Activated CD4-positive, alpha-beta T cell treated with anti-CD3 and anti-CD28 coated beads for 24 hours (primary cell): ENCODE measurements at places on chromosomes 11 and 22.

DNA sequence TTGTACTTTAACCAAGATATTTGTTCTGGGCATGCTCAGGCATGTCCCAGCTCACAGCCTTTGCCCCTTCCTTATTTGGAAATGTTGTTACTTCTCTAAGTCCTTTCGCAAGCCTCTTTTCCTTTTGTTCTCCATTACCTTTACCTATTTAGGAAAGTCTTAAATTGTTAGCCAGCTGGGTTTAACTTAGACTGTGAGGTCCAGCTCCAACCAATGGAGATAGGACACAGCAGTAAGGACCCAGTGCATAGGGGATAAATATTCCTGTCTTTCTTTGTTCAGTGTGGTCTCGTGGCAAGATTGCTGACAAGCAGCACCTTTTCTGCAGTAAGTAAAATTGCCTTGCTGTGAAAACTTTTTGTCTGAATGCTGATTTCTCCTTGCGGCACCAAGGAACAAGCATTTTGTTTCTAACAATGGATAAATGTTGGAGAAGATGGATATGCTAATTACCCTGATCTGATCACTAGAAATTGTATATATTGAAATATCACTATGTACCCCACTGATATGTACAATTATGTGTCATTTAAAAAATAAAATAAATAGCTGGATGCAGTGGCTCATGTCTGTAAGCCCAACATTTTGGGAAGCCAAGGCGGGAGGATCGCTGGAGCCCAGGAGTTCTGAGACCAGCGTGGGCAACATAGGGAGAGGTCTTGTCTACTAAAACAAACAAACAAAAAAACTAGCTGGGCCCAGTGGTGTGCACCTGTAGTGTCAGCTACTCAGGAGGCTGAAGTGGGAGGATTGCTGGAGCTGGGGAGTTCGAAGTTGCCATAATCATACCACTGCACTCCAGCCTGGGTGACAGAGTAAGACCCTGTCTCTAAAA is 31.9 kb upstream of the FTH1 start:
- DNase-seq: no peak

DNA sequence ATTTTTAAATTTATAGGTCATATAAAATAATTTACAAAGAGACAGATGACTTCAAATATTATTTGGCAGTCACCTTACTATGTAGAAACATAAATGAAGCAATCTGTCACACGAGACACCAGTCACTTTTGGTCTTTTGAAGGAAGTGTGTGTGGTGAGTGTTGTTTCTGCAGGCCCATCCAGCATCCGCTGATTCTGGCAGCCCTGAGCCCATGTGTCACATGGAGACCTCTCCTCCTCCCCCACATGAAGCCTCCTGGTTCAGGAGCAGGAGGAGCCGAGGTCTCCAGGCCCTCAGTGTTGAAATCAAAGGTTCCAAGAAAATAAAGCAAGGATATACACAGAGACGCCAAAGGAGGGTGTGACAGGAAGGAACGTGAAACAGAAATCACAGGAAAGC is 60.1 kb downstream of the ARFGAP3 start:
- DNase-seq: no peak

DNA sequence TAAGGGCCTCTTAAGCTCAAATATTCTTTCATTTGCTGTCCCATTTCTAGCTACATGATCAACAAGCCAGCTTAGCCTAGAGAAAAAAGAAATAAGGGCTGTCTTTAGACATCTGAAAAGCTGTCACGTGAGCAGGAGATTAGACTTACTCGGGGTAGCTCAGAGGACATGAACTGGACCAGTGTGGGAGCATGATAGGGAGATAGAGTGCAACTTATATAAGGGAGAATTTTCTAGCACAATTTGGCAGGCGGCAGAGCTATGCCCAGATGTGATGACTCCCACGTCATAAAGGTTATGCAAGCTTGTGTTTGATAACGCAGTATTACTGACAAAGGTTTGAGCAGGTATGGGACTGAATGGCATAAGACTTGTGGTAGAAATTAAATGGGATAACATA is 28.2 kb upstream of the TPBGL start:
- DNase-seq: no peak

DNA sequence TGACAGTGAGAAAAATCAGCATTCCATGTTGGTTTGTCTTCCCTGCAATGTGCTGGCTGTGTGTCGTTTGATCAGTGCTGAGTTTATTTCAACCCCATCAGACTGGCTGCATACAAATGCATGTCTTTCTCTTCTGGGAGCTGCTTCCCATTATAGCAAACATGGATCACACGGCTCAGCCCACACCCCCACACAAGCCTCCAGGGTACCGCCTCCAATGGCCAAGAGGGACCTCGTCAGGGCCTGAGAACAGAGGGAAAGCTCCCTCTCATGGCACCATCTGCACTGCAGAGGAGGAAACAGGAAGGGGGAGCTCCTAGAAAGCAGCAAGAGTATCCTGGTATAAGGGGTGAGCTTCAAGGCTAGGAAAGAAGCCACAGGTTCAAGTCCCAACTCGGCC is 214.2 kb downstream of the LARGE1 start:
- DNase-seq: no peak

- no peak for DNase-seq
Observed at GRCh38 chr11:119352857-119353260, 6.4 kb upstream of the MFRP start.

- no peak for DNase-seq
Observed at GRCh38 chr11:75734491-75735180, 17.0 kb downstream of the MOGAT2 start.

DNA sequence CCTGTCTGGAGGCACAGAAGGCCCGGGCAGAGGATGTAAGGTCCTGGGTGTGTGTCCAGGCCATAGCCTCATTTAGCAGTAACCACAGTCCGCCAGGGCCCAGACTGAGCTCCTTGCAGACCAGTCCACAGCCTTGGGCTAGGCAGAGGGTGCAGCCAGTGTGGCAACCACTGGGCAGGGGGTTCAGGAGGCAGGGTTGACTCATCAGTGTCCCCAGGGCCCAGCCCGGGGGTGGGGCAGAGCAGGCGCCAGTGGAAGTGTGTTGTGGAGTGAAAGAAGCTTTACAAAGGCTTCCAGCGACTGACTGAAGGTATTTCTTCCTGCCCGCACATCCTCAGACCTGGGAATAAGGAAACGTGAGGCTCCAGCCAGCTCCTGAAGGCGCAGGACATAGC is 27.7 kb upstream of the WNT11 start:
- DNase-seq: no peak

- DNase-seq: no peak
Observed at GRCh38 chr11:11981840-11982239, 26.6 kb downstream of the DKK3 start.

- DNase-seq: no peak
Observed at GRCh38 chr11:67165623-67166022, 46.6 kb downstream of the KDM2A start.

- no peak for DNase-seq
Observed at GRCh38 chr11:103051151-103051801, 40.7 kb downstream of the DCUN1D5 start.

DNA sequence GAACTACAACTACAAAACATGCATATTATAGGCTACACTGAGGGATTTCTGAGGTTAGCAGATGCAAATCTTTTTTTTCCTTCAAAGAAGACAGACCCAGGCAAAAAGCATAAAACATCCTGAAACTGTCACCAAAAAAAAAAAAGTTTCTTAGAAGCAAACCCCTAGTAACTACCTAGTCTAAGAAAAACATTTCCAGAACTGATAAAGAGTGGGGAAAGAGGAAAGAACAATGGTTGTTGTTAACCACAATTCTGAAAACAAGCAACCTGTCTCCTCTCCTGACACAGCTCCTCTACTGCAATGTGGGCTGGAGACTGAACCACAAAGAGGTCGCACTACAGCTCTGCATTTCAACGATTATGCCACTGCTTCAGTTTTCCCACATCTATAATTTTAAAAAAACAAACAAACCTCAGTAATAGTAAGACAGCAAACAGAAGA is 15.0 kb downstream of the DENND5A start:
- no peak for DNase-seq

- DNase-seq: peak; percentile 77
Observed at GRCh38 chr22:45240810-45241631, at the start of gene KIAA0930. TSS of gene KIAA0930 (minus strand) at chr22:45240894. CDS start at chr22:45240703, 191 bp downstream.

DNA sequence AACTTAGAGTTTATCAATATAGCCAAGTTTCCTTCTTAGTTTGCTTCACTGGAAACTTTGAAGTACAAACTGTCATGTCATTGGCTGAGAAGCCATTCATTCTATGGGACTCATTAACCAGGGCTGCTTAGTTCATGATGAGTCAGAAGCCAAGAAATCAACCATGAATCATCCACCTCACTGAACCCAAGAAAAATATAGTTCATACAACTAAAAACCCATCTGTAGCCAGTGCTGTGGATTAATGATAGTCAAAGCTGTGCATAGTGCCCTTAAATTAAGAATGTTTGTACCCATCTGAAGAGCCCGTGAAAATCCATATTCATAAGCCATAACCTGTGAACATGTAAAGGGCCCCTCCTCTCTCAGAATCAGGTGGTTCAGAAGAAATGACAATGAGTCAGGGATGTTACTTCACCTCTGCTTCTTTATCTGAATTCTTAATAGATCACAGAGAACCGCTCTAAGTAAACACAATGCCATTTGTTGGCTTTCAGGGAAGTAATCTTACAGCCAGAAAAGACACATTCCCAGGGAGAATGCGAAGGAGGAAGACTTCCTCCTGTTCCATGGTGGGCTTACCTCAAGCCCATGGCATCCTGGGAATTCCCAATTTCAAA is 25.4 kb downstream of the MMP20 start:
- peak; percentile 19 for DNase-seq

DNA sequence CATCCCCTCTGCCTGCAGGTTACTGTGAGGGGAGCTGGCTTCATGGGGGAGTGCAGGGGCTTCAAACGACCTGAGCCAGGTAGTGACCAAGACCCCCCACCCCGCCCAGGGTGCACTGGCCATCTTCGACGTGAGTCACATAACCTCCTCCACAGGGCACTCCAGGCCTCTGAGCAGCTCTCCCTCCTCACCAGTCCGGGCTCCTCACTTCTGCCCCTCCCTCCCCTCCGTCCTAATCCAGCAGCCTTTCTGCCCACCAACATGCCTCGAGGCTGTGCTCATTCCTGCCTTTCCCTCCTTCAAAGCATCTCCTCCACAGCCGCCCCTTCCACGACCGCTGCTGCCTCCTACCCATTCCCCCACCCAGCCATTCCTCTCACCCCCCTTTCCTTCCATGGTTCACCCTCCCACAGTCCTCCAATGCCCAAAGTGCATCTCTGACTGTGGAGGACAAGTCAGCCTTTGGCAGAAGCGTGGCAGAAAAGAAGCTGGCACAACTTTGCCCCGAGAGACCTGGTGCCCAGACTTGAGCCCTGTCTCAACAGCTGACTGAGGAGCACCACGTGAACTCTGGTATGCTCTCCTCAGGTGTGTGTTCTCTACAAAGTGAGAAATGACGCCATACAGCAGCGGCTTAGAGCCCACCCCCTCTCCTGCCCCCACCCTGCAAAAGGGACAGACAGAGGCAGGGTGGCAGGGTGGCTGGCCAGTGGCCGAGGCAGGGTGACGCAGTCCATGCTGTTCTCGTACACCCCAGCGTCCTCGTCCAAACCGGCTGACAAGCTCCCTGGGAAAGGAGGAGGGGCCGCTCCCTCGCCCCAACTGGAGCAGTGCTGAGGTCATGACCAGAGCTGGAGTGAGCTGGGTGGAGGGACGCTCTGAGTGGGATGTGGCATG is 30.4 kb downstream of the OPCML start:
- DNase-seq: no peak

DNA sequence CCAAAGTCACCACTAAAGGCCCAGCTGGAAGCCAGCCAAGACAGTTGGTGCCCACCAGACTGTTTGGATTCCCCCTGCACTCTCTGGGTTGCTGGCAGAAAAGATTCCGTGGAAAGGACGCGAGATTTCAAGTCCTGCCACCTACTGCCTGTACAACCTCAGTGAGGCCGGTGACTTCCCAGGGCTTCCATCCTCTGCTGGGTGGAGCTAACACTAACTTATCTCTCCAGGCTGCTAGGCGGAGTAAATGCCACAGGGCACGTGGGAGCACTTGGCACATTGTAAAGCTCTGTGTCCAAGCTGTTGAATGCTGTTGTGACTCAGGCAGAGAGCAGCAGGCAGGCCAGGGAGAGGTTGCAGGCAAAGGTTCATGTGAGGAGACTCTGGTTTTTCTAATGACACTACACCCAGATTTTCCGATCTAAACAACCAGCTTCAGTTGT is 50.9 kb upstream of the CDON start:
- DNase-seq: no peak

DNA sequence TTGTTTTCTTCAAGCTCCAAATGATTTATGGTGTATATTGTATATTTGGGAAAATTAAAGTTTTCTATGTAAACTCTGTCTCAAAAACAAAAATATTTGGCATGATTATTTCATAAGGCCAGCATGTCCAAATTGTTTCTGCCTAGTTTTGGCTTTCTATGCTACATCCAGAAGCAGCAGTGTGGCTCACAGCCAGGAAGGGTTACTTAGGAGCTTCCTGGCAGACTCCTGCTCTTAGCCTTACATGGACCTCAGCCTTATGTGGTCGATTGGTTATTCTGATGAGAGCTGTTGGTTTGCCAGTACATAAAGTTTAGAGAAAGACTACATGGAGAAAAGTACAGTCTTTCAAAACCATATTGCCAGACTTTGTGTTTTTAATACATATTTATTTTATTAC is 297.7 kb upstream of the FAT3 start:
- no peak for DNase-seq

DNA sequence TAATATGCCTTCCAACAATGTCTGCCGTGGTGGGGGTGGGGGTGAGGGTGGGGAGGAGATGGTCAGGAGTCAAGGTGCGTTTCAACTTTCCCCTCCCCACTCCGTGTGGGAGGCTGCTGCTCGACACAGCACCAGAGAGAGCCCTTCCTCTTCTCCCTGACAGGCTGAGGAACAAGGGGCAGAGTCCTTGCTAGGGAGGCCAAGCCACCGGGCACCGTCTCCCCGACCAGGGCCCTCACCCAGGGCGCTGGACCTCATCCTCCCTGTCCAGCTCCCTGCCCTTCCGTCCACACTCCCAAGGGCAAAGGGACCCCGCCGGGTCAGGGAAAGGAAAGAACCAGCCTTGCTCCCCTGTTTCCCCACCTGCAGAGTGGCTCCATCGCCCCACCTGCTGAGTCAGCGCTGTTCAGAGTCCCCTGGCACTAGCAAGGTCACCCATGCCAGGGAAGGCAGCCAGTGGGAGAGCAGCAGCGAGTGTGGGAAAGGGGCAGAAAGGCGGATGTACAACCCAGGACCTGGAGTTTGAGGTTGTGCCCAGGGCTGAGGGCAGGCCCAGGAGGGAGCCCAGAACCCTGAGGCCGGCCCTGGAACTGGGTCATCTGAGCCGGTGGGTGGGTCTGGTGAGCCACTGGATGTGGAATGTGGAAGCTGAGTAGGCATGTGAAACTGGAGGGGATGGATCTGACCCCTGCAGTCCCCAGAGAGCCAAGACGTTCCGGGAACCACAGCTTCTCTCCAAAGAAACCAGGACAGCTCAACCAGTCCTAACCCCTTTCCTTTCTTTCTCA is 47.2 kb downstream of the BUD13 start:
- DNase-seq: no peak

- DNase-seq: no peak
Observed at GRCh38 chr22:36233796-36234195, 5.5 kb downstream of the APOL2 start.

GRCh38 chr22:25672289-25673084 is 69.5 kb upstream of the MYO18B start:
- DNase-seq: no peak

- DNase-seq: no peak
Observed at GRCh38 chr11:104127828-104128227, 36.1 kb downstream of the PDGFD start.
